ENCODE measurements at places on chromosomes 2 and 18.

- no peak for DNase-seq
Observed at GRCh38 chr2:207231106-207231865, 65.5 kb upstream of the KLF7 start.

GRCh38 chr18:10317864-10318690, 136.4 kb upstream of the APCDD1 start:
- DNase-seq = no peak

GRCh38 chr2:17317439-17317976, 200.7 kb downstream of the RAD51AP2 start:
- DNase-seq = no peak

- DNase-seq = no peak
Observed at GRCh38 chr18:78641689-78642231, 337.9 kb upstream of the SALL3 start.

DNA sequence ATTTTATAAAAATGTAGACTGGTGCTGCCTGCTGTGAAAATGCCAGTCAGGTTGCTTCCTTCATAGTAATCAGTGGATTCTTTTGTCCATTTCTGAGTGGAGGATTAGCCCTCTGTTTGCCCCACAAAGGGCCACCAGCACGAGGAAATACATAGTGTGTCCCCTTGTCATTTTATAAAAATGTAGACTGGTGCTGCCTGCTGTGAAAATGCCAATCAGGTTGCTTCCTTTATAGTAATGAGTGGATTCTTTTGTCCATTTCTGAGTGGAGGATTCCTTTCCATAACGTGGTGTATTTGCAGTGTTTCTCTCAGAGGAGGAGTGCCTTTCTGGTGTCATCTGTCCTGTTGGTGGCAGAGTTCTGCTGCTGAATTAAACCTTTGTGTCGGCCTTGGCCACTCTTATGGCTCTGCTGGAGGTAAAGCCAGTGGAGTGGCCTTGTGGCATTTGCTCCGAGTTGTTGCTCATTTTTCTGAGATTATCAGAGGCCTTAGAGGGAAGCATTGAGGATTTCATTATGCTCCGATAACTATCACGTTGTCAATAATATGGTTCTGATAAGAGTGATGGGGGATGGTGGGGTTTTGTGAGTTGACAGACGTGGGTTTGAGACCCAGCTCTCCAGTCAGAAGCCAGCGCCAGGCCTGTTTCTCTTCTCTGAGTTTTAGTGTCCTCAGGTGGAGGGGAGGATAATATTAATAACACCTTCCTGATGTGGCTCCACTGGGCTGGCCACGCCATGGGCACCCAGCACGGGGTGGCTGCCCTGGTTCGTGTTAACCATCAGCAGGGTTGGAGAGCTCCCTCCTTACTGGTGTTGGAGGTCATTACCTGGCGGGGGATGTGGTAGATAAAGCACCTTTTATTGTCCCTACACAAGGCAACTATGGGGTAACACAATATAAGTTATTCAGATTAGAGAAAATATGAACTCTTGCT, 96.6 kb downstream of the NEDD4L start:
- no peak for DNase-seq

GRCh38 chr2:47008381-47009252, 93.0 kb upstream of the MCFD2 start:
- DNase-seq = no peak

GRCh38 chr18:59502274-59503175, 143.5 kb upstream of the LMAN1 start:
- no peak for DNase-seq

DNA sequence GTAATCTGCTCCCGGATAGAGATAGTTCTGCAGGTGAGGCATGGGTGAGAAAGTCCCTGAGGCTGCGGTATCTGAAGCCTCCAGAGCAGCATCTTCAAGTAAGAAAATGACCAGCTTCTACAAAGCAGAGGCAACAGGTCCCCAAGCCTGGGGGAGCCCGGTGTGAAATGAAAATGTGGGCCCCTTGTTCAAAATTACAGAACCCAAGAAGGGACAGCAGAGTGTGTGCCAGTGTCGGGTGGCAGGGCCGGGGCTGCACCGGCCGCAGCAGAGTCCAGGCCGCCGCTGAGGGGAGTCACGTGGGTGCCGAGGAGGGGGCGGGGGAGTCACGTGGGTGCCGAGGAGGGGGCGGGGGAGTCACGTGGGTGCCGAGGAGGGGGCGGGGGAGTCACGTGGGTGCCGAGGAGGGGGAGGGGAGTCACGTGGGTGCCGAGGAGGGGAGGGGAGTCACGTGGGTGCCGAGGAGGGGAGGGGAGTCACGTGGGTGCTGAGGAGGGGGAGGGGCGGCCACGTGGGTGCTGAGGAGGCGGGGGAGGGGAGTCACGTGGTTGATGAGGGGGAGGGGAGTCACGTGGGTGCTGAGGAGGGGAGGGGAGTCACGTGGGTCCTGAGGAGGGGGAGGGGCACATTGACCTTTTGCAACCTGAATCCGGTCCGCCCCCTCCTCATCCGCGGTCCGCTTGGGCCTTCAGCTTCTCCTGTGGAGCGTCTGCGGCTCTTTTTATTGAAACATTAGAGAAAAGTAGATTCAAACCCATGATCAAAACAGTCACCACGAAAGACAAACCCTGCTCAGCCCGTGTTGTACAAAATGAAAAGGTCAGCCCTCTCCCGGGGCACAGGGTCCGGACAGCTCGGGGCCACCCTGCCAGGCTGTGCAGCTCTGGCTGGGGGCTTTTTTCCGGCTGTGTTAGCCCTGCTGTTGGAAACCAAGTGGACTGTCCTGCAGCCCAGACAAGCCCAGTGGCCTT, 10.4 kb downstream of the COLEC11 start:
- DNase-seq = no peak
